ENCODE measurements at places on chromosomes 1 and 21.

GRCh38 chr1:200495901-200496300, 86.1 kb upstream of the ZNF281 start:
- no peak for DNase-seq

GRCh38 chr1:199954699-199955098, 72.8 kb upstream of the NR5A2 start:
- DNase-seq: no peak

- no peak for DNase-seq
Measured at GRCh38 chr1:119647228-119647733, 785 bp downstream of the ZNF697 start.

GRCh38 chr1:197284325-197284724, 16.3 kb downstream of the CRB1 start:
- DNase-seq: no peak

DNA sequence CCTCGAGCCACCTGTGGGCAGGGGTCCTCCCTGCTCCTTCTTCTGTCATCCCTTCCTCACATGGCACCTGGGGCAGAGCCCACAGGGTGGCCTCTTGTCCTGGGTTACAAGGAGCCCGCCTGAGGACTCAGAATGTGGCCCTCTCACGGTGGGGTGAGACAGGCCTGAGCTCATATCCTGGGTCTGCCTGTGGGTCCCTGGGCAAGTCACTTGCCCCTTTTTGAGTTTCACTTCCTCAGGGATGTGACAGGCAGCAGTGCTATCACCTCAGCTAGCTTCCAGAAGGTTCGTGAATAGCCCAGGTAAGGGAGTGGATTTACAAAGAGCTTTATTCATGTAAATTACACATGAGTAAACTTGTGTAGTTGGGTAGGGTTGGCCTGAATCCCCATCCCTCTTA, 33.5 kb downstream of the HTR6 start:
- DNase-seq: no peak

GRCh38 chr1:172185211-172185610, 235.3 kb upstream of the C1orf105 start:
- no peak for DNase-seq

DNA sequence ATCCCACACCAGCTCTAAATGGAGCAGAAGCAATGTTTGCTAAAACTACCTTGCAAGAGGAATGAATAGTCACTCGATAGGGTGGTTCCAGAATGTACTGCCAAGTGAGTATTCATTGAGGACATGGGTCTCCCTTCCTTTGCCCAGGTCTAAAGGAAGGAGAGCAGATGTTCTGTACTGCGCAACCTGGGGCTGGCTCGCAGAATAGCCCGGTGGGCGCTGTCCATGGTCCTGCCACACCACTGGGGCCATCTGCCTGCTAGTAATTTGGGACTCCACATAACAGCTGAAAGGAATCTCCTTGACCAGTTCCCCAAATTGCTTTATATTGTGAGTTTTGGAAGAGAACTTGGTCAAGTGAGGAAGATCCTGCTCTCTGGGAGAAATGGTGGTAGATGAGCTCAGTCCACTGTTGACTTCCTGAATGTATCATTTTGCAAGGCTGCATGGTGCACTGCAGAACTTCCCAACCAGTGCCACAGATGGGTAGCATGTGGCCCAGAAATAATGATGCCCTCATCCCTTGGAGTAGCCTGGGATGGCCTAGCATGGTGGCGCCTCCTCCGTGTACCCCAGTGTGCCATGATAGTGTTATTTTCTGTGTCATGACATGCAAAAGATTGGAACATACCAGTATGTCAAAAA, 5.7 kb downstream of the SLC6A17 start:
- peak; percentile 17 for DNase-seq

- no peak for DNase-seq
Measured at GRCh38 chr1:110056285-110056683, 14.2 kb downstream of the ALX3 start.

DNA sequence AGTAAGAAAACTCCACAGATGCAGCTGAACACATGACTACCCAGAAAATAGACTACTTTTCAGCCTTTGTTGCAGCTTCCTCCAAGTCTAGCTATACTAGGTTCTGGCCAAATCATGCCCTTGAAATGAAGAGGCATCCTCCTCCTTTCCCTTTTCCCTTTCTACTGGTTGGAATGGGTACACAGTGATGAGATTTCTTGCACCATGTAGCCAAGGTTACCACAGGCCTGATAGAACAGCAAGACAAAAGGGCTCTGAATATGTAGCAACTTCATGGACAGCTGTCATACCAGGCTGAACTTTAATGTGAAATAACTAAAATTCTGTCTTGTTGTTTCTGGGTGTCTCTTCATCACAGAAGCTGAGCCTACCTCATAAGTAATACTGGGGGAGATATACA, 146.5 kb downstream of the PDE4B start:
- no peak for DNase-seq

DNA sequence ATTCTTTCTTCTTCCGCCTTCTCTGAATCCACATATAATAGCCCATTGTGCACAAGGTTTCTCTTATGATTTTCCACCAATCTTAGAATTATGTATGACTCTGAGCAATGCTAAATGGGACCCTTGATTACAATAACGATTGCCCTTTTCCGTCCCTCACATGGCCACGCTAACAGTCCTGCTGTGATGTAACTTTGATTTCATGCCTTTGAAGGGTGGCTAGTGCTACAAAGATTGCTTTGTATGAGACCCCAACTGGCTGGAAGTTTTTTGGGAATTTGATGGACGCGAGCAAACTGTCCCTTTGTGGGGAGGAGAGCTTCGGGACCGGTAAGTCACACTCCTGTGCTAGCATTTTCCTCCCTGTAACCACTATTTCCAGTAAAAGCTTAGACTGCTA, 45.3 kb downstream of the PGM1 start:
- no peak for DNase-seq

DNA sequence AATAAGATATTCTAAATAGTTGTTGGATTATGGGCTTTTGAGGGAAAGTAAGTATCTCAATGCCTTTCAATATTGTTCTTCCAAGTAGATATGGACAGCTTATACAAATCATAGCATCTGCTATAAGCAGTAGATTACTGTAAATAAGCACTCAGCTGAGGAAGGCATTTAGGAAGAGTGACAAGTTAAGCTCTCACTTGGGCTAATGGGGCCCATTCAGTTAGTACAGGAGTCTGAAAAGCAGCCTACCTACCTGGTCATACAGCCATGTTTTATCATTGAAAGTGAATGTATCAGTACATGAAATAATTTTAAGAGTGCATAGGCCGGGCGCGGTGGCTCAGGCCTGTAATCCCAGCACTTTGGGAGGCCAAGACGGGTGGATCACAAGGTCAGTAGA, 73.1 kb downstream of the APP start:
- DNase-seq: no peak

- DNase-seq: no peak
Measured at GRCh38 chr1:246681900-246682895, 42.0 kb upstream of the SCCPDH start.

GRCh38 chr1:75583282-75583681, 27.6 kb downstream of the SLC44A5 start:
- no peak for DNase-seq

GRCh38 chr1:93123201-93123783, 44.2 kb downstream of the MTF2 start:
- no peak for DNase-seq

DNA sequence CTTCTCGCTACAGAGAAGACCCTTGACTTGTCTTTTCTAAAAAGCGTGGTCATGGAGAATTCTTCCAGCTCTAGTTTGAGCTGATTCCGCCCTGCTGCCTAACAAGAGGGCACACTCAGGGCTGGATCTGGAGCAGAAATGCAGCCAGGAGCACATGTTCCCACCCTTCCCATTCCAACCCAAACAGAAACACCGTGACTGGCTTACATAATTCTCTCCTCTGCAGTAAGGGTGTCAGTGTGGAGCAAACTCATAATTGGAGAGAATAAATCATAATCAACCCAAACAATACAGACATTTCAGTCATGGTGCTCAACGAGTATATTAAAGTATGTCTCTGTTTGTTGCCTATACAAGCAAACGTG, 34.5 kb downstream of the CTNNBIP1 start:
- DNase-seq: no peak

DNA sequence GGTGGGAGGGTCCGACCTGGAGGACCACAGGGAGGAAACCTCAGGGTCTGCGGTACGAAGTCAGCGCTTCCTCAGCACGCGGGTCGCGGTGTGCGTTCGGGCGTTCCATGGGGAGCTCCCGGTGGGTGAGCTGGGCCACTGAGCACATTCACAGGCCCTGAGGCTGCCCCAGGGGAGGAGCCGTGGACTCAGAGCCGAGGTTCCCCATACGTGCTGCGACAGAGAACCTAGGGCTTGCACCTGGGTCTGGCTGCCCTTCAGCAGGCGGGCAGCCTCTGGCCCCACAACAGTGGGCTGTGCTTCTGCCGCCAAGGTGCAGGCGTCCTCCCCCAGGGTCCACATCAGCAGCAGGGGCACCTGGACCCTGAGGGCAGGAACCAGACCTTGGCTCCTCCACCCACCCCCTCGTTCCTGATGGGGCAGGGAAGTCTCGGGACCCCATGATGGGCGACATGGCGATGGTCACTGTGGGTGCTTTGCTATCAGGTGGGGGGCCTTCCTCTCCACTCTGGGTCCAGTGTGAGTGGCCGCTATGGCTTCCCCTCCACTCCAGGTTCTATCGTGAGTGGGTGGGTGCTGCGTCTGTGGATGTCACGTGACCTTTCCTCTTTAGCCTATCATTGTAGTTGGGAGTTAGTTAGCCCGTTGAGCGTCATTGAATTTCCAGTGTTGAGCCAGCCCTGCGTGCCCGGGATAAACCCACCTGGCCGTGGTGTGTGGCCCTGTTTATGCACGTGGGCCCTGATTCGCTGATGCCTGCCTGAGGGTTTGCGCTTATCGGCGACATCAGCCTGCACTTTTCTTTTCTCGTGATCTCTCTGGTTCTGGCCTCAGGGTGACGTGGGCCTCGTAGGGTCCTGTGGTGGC, 27.9 kb downstream of the FTCD start:
- no peak for DNase-seq

- DNase-seq: no peak
Measured at GRCh38 chr21:42406866-42407265, 3.2 kb downstream of the UBASH3A start.

GRCh38 chr1:159823406-159823805, 3.3 kb upstream of the SLAMF8 start:
- DNase-seq: no peak

DNA sequence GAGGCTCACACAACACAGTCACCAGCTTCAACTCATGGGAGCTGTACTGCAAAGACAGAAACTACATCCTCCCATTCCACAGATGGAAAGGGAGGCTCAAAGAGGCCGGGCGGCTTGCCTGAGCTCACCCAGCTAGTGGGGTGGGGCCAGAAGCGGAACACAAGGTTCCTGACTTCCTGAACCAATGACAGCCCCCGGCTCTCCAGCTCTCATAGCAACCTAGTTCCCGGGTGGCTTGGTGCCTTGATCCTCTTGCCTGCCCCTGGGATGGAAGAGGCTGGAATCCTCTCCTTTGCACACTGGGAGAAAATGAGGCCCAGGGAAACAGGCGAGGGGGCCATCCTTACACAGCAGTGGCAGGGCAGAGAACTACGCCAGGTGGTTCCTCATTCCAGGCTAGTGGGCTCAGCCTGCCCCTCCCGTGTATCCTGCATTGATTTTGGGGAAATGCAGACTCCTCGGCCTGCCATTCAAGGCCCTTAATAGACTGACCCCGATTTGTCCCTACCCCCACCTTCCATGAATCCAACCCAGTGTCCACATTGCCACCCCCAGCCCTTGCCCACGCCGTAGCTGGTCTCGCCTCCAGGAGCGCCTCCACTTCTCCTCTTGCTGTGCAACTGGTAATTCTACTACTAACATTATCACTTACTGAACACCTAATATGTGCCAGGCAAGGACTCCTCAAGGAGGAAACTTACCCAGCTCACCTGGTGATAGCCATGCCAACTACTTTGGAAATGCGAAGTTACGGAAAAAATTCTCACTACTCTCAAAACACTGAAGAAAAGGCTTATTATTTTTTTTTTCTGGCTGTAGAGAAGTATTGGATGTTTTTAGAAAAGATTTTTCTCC, 5.0 kb downstream of the RAP1GAP start:
- DNase-seq: no peak

DNA sequence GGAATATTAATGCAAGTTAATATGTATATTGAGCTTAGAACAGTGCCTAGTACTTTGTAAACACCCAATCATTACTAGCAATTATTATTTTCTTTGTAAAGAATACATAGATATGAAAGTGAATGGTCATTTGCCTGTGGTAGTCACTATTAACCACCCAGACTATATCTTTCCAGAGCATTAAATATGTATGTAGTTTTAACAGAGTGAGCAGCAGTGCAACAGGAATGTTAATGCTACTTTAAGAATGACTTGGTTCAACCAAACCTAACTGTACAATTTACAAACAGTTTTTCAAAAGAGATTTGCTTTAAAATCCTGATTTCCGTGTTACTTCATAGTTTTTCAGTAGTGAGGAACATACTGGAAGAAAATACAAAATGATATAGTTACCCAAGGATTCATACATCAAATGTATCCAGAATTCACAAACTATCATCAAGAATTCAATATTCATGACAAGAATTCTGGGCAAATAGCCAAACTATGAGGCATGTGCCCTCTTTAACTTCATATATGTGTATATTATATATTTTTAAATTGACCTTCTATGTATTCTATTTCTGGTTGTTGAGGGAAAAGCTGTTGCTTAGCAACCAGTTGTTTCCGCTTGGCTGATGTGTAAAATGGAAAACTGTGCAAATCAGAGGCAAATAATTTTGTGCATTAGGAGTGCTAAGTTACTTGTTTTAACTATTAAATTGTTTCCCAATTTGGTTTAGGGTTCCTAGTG, 34.9 kb upstream of the IVNS1ABP start:
- no peak for DNase-seq

DNA sequence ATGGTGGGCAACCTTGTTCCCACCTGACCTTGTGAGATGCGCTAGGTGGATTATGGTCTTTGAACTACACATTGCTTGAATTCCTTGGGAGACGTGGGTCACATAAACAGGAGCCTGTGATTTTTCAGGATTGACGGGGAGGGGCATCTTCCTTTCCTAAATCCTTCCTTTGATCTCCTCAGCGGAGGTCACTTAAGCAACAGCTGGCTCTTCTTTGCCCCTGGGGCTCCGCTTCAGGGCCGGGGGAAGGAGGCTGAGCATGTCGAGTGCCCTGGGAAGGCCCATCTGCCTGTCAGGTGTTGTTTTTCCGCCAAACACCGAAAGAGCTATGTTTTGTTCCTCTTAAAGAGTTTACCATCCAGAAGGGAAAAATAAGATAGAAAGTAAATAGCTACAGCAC, 40.6 kb downstream of the KIF26B start:
- no peak for DNase-seq

DNA sequence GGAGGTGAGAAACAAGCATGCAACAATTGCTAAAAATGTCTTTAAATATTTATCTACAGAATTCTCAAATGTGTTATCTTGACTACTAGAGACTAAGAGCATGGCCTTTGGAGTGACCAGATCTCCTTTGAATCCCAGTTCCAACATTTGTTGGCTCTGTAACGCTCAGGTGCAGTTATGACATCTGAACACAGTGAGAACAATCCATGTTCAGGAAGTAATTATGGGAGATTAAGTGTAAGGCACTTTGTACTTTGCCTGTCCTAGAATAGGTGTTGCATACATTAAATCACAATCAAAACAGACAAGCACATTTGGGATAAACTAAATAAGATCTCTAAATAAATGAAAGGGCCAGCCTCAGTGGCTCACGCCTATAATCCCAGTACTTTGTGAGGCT, 454.5 kb downstream of the SMYD3 start:
- no peak for DNase-seq
